HS-5 (cell line): ENCODE measurements at places on chromosomes 4 and X.

- no peak for DNase-seq
Measured at GRCh38 chrX:115493015-115493414, 68.0 kb upstream of the PLS3 start.

DNA sequence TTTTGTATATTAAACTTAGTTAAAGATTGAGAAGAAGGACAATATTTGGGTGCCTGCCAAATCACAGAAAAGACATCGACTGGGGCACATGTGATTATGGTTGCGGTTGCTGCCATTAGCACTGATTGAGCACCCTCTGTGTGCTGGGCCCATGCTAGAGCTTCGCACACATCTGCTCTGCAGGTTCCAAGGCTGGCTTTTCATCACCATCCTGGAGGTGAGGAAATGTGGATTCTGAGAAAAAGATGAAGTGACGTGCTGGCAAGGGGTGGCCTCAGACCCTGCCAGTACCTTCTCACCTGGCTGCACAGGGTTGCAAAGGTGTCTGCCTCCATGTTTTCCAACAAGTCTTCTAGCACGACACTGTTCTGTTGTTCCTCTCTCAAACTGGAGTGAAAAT is 134.0 kb downstream of the EVC2 start:
- no peak for DNase-seq

- no peak for DNase-seq
Measured at GRCh38 chr4:85812776-85813175, 337.8 kb downstream of the ARHGAP24 start.

- no peak for DNase-seq
Measured at GRCh38 chrX:4787971-4788370, 1074.5 kb upstream of the PRKX start.

- DNase-seq = no peak
Measured at GRCh38 chrX:154529206-154529612, 13.2 kb upstream of the FAM3A start.

- DNase-seq = no peak
Measured at GRCh38 chrX:39840581-39841093, 257.1 kb downstream of the BCOR start.

GRCh38 chr4:110533590-110533910 is 57.6 kb downstream of the ENPEP start:
- DNase-seq = no peak

DNA sequence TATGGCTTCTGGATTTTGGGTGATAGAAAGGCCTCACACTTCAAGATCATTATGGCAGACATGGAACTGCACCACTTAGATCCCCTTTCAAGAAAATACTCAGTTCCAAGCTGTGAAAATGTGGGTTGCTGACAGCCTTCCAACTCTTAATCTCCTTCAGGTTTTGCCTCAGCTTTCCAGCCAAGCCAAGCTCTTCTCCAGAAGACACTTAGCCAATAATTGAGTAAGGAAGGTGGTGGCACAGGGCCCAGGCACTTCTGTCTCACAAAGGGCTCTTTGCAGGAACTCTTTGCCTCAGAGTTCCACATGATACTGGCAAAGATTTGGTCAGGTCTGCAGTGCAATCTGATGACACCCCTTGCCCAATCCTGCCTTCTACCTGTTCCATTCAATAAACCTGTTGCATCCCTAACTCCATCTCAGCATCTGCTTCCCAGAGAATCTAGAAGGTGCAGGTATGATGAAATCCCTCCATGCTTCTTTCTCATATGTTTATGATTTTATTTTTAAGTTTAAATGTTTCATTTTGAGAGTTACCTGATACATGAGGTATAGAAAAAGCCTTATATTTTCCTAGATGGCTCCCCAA is 30.6 kb downstream of the ANXA5 start:
- DNase-seq = no peak

GRCh38 chrX:23482561-23482960 is 147.9 kb downstream of the PTCHD1 start:
- DNase-seq = no peak

DNA sequence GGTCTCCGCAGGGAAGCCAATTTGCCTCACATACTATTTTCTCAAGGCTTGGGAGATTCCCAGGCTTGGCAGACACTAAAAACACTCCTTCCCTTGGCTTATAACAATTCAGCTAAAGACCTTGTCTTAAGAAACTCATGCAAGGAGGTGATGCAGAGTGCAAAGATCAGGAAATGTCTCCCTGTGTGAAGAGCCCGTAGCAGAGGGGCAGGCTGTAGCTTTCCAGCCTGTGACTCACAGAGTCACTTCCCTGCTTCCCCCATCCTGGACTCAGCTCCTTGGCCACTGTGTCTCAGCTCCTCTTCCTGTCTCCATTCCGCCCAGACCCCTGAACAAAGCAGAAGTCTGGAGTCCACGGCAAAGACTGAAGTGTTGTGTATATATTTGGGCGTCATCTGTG is 56.1 kb downstream of the KDR start:
- no peak for DNase-seq

DNA sequence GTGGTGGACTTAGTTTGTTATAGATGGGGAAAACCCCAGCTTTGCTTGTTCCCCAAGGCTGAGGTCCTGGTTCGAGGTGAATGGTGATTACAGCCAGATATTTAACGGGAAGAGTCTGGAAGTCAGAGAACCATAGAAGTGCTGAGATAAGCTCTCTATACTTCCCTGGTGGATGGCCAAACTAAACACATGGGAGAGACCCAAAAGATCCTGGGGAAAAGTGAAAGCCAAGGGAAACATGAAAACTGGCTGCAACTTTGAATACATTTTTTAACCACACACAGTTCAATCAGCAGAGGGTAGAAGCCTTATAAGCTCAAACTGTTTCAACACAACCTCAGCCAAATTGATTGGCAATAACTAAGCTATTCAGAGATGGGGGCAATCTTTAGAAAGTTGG is 29.3 kb upstream of the SRPX start:
- no peak for DNase-seq

DNA sequence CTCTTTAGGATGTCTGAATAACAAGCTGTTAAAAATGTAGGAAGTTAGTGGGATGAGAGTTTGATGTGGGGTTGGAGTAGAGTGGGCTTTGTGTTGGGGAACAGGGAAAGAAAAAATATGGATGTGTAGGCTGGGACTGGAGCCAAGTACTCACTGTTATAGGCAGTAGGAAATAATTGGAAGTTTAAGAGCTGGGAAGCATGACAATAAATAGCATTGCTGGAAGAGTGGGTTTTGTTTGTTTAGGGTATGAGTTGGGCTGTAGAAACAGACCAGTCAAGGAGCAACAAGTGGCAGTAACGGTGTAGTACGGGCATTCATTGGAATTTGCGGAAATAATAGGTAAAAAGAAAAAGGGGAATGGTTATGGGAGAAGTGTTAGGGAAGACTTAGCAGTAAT is 81.6 kb downstream of the KDM6A start:
- no peak for DNase-seq

GRCh38 chr4:8390577-8390976 is 49.9 kb downstream of the ACOX3 start:
- no peak for DNase-seq

GRCh38 chr4:68469482-68469881 is 22.2 kb downstream of the TMPRSS11E start:
- no peak for DNase-seq

DNA sequence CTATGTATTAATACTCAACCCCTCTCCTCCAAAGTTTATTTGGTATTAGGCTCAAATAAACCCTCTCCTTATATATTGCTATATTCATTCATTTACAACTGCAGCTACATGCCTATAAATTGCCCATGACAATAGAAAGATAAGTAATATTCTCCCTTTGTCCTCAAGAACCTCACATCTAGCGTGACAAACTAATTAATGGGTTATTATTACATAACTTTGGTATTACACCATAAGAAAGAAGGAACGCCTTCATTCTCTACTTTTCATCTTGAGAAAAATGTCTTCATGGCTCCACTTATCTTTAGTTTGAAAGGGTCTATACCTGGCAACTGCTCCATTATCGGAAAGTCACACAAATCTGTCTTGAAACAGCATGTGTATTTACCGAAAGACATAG is 157.7 kb upstream of the RASGEF1B start:
- no peak for DNase-seq

DNA sequence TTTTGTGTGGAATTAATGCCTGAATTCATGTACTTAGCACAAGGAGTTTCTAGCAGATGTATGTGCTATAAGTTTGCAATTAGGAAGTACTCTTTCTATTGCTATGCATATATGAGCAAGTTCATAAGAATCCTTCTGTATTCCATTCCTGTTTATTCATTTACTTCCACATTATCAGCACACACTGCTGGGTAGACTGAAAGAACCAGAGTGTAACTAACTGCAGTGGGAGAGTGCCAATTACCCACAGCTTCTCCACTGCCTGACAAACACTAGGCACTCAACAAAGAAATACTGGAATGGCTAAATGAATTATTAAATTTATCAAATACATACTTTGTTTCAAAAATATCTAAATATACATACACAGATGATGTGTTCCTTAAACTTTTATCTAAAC is 219.6 kb downstream of the CAMK2D start:
- no peak for DNase-seq

GRCh38 chr4:158826882-158827281 is 58.1 kb downstream of the FNIP2 start:
- no peak for DNase-seq

DNA sequence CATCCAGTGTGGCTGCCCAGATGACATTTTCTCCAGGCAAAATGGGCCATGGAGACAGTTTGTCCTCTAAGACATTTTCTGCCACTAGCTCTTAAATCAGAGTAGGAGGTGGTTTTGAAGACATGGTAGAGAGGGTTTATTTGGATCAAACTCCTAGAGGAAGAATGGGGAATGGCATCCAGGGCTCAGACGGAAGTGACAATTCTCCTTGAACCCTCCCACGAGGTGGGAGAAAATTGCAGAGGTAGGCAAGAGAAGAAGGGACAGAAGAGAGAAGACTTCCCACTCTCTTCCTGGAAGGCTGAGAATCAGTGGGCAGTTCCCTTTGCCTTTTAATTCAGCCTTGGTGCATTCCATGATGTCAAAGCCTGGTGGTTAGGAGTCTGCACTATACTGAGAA is 194.0 kb downstream of the SMIM20 start:
- no peak for DNase-seq
